ENCODE measurements at places on chromosomes 7 and 10.

DNA sequence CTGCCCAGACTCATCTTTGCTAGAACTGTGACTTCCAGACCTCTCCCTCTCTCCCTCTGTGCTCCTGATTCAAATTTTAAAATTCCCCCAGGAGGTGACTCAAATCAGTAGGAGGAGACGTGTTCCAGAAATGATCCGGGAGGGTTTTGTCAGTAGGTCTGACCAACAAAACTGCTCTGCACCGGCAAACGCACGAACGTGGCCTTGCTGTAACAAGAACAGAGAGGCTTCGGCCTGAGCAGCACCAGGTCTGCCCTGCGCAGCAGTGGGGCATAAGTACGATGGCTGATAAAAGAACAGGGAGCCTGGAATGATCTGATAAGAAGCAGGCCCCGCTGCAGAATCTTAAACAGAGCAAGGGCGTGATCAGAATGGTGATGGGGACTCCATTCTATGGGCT, 152.7 kb upstream of the AUTS2 start:
- DNase-seq = no peak

DNA sequence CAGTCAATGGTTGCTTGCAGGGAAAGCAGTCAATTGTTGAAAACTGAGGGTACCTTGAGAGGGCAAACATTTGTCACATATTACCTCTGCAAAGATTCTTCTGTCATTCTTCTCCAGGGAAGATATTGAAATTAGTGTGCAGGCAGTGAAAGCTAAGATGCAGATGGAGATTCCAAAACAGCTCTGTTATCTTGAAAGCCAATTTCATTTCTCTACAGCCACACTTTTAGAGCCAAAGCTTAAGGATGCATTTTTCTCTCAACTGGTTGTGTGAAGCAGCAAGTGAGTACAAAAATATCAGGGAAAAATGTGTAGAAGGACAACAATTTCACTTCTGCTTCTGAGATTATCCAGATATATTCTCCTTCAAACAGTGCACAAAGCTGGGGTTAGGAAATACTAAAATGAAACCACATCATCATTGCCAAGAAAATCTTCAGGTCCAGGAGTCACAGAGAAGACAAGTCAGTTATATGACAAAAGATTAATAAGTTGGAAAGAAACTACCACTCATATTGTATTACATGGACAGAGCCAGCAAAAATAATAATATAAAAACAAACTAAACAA, 16.3 kb downstream of the SGMS1 start:
- no peak for DNase-seq

- DNase-seq = no peak
These were observed 65.9 kb downstream of the CLIP2 start for GRCh38 chr7:74355091-74355490.

- no peak for DNase-seq
These were observed 236.3 kb downstream of the KLF6 start for GRCh38 chr10:3548702-3549101.

- no peak for DNase-seq
These were observed 38.3 kb upstream of the GALNTL5 start for GRCh38 chr7:151917791-151918509.

DNA sequence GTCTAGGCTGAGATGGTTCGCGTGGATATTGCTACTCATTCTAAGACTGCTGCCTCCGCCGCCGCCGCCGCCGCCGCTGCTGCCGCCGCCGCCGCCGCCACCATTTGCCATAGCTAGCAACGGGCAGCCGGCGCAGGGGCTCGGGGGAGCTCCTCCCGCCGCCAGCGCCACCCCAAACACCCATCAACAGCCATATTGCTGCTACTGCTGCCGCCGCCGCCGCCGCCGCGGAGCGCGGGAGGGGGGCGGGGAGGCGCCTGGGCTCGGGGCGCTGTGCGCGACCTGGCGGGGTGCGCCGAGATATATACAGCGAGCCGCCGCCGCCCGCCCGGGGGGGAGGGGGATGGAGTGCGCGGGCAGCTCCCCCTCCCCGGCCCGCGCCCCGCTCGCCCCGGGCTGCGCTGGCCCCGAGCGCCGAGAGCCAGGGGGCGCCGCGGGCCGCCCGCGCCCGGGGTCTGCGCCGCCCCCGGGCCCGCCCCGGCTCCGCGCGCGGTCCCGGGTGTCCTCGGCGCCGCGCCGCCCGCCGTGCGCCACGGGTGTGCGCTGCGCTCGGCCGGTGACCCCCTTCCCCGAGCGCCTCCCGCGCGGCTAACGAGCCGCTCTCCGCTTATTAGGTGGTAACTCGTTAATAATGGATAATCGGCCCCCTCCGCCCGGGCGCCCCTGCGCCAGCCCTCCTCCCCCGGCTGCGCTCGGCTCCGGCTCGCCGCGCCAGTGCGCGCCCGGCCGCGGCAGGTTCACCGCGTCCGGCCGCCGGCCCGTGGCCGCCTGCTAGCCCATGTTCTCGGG, at the start of gene KCNMA1:
Gene KCNMA1, minus strand, starts transcription at position 277 of the 789 bp plus-strand sequence.
- no peak for DNase-seq

DNA sequence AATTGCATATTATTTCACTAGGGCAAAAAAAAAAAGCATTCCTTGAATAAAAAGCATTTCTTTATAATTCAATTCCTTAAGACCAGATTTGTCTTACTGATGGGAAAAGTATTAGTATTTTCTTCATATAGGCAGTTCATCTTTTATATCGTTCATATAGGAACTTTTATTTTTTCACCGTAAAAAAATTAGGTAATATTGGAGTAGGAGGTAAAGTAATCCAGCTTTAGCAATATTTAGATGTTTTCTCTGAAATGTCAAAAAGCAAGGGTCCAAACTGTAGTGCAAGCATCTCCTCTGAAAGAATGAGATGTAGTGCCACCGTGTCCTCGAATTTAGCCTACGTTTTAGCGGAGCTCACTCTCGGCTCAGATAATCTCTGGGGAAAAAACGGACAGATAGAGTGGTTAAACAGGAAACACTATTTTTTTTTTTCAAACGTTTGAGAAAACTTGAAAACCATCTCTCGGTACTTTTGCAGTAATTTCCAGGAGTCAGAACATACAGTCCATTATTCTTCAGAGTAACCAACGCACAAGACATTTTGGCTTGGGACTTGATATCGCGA, 5.5 kb upstream of the SPAG6 start:
- DNase-seq = peak; percentile 18

DNA sequence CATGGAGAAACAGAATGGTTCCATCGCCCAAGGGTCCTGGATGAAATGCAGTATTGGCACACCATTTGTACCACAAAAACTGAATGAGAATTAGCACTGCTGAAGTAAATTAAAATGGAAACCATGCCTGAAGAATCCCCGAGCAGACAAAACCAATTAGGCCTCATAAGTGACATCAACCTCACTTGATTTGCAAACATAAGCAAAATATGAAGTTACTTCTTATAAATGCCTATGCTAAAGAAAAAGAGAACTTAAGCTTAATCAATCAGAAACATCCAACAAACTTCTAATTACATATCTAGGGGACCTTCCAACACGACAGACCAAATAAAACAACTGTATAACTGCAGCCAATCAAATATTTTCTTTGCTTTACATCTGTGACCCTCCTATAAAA, 4.4 kb downstream of the FAM3C start:
- DNase-seq = no peak

DNA sequence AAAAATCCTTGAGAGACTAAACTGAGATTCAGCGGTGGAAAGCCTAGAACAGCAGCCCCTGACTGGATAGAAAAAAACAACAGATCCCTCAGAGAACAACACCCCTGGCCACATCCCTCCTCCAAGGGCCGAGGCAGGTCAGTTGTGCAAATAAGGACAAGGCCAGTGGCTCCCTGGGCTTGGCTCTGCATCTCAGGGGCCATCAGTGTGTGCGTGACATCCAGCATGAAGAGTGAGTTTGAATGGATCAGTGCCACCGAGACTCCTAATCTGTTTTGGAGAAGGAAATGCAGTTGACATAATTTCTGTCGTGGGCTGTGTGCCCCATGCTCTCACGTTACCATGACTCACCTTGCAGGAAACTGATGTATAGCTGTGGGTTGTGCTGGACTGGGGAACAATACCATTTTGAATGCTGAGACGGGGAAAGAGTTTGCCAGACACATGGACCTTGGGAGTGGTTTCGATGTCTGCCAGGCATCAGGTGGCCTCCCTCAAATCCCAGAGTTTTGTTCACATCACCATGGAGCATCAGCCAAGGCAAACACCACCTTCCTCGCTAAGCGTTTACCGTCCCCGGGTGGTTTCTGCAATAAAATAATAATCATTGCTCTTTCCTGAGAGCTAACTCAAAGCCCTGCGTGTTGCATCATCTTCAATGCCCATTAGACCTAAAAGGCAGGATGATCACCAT, 153.2 kb upstream of the FZD8 start:
- DNase-seq = no peak

DNA sequence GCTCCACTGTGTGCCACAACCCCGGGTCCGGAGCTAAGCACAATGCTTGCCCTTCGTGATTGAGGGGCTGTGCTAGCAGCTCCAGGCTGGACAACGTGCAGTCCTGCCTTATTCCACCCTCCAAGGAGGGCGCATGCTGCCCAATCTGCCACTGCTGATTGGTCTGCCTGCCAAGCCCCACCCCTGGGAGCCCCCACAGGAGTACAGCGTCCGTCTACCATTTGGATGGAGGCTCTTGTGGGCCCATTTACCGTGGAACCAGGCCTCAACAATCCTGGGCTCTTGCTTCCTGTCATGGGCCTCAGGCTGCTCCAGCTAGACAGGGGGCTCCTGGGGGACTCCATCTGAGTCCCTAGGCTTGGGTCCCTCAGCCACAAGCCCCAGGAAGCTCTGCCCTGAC, 173.3 kb downstream of the SLIT1 start:
- no peak for DNase-seq

DNA sequence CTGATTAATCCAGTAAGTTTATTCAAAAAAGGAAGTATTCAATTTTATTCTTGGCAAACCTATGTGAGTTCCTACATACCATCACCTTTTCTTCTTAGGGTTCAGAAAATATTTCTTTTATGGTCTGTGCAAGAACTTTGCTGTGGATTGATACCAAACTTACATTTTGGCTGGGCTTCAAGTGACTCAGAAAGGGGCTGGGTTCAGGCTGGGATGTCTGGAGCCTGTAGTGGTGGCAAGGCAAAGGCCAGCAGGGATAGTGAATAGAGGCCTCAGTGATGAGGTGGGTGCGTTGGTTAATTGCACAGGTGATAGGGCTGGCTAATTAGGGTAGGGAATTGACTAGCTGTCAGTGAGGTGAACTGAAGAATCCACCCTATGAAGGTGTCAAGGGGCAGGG, 40.2 kb upstream of the ATXN7L1 start:
- no peak for DNase-seq

GRCh38 chr7:138434597-138435019, 25.5 kb upstream of the TRIM24 start:
- no peak for DNase-seq

GRCh38 chr10:132279873-132280645, 27.7 kb downstream of the STK32C start:
- no peak for DNase-seq

DNA sequence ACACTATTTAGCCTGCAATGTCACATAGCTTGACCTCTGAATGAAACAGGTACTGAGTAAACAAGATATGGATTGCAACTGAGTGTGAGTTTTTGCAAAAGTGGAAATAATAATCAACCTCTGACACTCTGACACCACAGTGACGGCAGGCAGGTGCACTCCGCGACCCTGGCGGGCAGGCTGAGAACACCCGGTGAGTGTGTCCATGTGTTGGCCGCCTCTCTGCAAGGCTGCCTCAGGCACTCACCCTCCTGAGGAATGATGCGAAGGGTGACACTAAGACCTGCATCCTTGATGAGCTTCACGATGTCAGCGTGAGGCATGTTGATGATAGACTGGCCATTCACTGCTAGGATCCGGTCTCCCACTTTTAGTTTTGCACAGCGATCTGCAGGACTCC, 336.2 kb downstream of the PHTF2 start:
- no peak for DNase-seq

GRCh38 chr10:69007260-69007659, 18.7 kb downstream of the KIFBP start:
- DNase-seq = no peak

- no peak for DNase-seq
These were observed 203.5 kb downstream of the RNLS start for GRCh38 chr10:88379575-88379974.

DNA sequence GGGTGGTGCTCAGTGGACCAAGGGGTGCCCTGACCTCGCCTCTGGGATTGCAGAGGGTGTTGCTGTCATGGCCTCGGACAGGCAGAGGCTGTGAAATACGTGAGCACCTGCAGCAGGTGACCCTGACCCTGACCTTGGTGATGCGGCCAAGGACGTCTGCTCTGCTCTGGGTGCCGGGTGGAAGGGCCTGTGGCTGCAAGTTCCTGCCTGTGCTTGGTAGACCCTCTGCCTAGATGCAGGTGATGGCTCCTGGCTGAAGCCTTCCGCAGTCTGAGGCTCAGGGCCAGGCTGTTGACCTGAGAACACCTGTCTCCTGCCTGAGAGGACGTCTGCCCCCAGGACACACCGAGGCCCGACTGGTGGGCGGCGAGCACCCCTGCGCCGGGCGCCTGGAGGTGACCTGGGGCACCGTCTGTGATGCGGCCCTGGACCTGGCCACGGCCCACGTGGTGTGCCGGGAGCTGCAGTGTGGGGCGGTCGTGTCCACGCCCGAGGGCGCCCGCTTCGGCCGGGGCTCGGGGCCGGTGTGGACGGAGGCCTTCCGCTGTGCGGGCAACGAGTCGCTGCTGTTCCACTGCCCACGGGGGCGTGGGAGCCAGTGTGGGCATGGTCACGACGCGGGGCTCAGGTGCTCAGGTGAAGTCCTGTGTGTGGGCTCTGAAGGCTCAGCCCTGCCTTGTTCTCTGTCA, 4.4 kb downstream of the SCART1 start:
- no peak for DNase-seq

DNA sequence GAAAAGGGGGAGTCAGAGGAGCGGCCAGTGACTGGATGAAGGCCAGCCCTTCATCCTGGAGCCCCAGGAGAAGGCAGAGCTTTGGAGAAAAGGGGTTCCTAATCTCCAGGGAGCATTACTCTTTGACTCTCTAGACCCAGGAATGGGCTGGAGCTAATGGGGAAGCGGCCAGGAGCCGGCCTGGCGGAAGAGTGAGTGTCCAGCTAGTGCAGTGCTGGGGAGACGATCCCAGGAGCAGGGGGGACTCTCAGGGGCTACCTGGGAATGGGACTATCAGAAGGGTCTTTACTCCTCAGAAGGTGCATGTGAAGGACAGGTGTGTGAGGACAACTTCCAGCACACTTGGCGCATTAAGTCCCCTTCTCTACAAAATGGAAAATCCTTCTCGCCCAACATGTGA, 2.4 kb upstream of the PAX2 start:
- no peak for DNase-seq

DNA sequence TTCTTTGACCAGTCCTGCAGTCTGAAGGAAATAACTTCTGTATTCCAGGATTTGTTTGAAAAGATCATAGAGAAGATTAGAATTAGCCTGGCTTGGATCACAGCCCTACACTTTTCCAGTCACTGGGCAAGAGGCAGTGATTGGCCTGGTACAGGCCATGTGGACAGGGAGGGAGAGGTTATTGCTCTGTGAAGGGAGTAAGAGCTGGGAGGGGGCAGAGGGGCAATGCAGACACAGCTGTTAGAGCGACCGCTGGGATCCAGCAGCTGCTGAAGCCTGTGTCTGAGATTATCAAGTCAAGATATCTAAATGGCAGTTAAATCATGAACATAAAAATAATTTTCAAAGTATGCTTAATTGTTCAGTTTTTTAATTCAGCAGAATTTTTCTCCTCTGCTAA, 257.3 kb downstream of the SDK1 start:
- no peak for DNase-seq

- no peak for DNase-seq
These were observed 335.8 kb upstream of the MKI67 start for GRCh38 chr10:128461991-128462390.

- DNase-seq = no peak
These were observed 51.2 kb downstream of the PDE1C start for GRCh38 chr7:32018845-32019578.

- no peak for DNase-seq
These were observed 60.4 kb upstream of the ADO start for GRCh38 chr10:62744136-62744535.
